Stimulated activated CD4-positive, alpha-beta T cell treated with anti-CD3 and anti-CD28 coated beads, Interleukin-2, amount 100 ng/mL, for 24 hours (primary cell): ENCODE measurements at places on chromosomes 12 and 14.
A peak's percentile ranks its signal among the peaks of the same experiment; 100 is the strongest.

GRCh38 chr14:101535232-101535631 is 26.1 kb upstream of the DIO3 start:
- no peak for DNase-seq

GRCh38 chr12:49032679-49033447 is 14.3 kb upstream of the PRKAG1 start:
- no peak for DNase-seq

GRCh38 chr12:64186789-64187188 is 35.3 kb downstream of the KICS2 start:
- DNase-seq: no peak

- DNase-seq: no peak
Observed at GRCh38 chr12:53603804-53604203, 22.4 kb downstream of the ATF7 start.

GRCh38 chr12:55736780-55737580 is 5.9 kb upstream of the GDF11 start:
- DNase-seq: peak; percentile 71

DNA sequence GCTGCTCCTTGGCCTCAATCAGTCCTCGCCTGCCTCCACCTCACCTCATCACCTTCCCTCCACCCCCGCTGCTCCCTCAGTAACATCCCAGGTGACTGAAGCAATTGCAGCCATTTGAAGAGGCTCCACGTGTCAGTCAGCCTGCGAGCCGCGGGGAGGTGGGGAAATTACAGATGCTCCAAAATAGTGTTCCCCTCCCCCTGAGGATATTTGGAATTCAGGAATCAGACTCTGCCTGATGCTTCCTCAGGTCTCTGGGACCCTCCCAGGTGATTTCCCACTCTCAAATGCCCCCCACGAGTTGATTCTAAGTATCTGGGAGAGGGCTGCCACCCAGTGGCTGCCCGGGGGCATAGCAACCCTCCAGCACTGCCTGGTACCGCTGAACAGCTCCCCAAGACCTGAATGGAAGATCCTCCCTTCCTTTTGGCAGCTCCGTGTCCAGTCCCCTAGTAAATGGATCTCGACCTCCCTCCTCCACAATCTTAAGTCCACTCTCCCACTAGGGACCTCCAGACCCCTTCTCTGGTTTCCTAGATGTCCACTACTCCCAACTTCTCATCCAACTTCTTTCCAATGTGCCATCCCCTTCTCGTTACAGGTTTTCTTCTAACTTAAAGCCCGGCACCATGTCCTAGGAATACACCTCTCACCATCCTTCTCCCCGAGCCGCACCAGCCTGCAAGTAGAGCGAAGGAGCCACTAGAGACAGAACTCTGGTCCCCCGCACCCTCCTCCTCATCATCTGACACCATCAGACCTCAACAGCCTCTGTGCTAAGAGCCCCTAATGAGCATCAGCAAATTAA is 1.4 kb upstream of the ASIC1 start:
- DNase-seq: peak; percentile 70

DNA sequence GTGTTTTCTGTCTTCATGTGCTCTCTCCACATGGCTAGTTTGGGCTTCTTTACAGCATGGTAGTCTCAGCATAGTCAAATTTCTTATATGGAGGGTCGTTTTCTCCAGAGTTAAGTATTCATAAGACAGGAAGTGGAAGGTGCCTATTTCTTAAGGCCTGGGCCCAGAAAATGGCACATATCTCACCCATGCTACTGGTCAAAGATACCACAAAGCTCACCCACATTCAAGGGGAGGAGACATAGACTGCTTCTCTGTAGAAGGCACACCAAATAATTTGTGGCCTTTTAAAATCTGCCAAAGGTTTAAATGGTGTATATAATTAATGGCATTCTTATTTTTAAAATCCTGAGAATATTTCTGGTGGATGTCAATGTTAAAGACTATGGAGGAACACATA is 44.8 kb downstream of the CCDC91 start:
- DNase-seq: no peak

- DNase-seq: no peak
Observed at GRCh38 chr12:91387461-91388134, 205.0 kb upstream of the DCN start.

DNA sequence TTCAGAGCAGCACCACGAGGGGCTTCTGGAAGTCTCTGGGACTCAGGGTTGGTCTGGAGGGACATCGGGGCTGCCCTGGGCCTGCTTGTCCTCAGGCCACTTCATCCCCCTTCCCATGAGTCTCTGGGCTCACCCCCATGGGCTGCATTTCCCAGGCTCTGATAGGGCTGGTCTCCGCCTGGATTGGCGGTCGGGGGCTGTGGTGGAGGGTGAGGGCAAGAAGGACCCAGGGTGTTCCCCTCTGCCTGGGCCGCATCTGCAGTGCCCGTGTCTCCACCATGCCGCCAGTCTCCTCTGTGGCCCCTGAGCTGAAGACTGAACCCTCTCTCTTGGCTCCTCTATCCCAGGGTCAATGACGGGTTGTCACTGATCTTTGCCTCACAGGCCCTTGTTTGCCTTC is 242.1 kb downstream of the ADGRD1 start:
- DNase-seq: no peak

GRCh38 chr14:53144244-53144643 is 8.9 kb downstream of the DDHD1 start:
- DNase-seq: no peak

DNA sequence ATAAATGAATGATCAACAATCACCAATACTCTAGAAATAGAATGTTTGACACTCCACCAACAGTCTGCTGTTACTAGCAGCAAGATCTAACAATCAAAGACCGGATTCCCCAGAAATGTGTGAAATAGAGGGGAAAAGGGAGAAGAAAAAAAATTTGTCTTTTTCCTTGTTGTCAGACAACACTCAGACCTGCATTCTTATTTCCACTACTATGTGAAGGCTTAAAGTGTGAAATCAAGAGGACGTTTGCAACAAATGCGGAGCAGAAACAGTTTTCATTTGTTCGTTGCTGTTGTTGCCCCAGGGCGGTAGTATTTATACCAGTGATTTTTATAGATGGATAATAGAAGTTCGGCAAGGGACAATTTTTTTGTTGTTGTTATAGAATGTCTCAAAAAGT is 9.2 kb downstream of the NKX2-1 start:
- DNase-seq: no peak

DNA sequence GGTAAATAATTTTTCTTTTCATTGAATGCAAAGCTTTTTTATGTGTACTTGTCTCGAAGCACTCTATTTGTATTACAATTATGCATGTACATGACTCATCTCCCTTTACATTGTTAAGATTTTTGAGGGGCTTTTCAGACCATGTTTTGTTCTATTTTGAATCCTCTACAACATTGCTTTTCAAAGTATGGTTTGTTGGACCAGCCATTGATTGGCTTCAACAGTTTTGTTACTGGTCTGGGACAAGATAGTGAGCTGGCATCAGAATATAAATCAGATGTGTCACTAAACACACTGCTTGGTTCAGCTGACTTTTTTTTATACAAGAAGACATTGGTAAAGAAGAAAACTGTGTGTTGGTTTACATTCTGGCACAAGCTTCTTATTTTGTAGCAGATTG is 122.3 kb downstream of the MON2 start:
- no peak for DNase-seq

- DNase-seq: no peak
Observed at GRCh38 chr14:95268350-95268749, 51.4 kb downstream of the CLMN start.

GRCh38 chr12:87660987-87661774 is 368.0 kb downstream of the C12orf50 start:
- no peak for DNase-seq

- no peak for DNase-seq
Observed at GRCh38 chr12:115341442-115341841, 657.5 kb upstream of the TBX3 start.

- no peak for DNase-seq
Observed at GRCh38 chr12:115740586-115741155, 536.8 kb downstream of the MED13L start.
